COR-L47 (cell line): ENCODE measurements at places on chromosomes 2 and 18.

DNA sequence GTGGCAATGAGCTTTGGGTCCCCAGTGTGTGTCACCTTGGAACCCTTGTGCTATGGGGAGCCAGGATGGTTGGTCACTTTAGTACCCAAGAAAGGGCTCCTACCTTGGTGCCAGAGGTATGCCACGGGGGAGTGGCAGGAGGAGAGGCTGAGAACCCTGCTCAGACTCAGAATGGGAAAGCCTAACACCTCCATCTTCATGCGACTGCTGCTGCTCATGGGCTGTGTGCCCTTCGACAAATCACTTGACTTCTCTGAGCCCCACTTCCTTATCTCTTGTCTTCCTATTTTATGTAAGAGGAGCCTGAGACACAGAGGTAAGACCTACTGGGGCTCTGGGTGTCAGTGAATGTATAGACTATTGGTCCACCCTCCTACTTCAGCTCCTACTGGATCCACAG, 25.1 kb downstream of the EHD3 start:
- no peak for DNase-seq

GRCh38 chr2:27211241-27211942, 449 bp upstream of the ATRAID start:
- DNase-seq, result no peak

GRCh38 chr18:48695671-48696070, 156.8 kb downstream of the CTIF start:
- no peak for DNase-seq

- peak; percentile 18 for DNase-seq
These were observed 21.0 kb upstream of the CABLES1 start for GRCh38 chr18:23114171-23114881.

DNA sequence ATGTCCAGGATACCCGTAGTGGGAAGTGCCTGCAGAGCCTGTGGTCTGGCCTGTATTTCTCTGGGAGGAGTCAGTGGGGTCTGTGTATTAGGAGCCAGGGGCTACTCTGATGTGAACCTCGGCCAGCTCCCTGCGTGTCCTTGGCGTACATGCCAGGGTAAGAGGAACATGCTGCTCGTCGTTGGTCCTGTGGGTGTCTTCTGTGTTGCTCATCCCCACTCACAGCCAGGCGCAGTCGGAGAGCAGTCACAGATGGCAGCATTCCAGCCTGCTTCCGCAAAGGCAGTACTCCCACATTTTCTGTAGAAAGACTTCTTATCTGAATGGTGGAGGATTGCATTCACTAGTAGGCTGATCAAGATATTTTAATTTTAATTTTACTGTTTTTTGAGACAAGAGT, 84.9 kb downstream of the DGKD start:
- no peak for DNase-seq

- no peak for DNase-seq
These were observed 315.9 kb downstream of the DSEL start for GRCh38 chr18:67200665-67201064.

DNA sequence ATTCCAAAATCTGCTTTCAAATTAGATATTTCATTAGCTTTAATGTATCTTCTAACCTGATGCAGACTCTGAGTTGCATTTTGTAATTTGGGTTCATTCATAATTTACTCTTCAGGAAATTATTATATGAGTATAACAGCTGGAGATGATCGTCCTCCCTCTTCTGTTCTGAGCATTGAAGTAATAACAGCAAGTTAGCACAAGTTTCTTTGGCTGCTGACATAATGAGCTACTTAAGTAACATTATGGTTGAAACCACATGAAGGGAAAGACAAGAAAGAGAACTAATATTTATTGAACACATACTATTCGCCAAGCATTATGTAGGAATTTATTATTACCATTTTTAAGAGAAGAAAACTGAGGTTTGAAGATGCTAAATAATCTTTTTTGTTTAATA, 75.1 kb downstream of the CPO start:
- DNase-seq, result no peak
